A172 (cell line): ENCODE measurements at places on chromosomes 2 and 18. TPM values are rescaled to one million over a fixed set of nuclear protein-coding genes. Genes with fewer than 3 reads are reported as not detected.

GRCh38 chr2:134233728-134234136, 20.1 kb upstream of the MGAT5 start:
- DNase-seq, result no peak

GRCh38 chr2:225112362-225113126, 70.3 kb upstream of the DOCK10 start:
- DNase-seq, result no peak

GRCh38 chr2:44894058-44894457, 47.4 kb upstream of the SIX3 start:
- DNase-seq, result no peak

- no peak for DNase-seq
These were observed 22.3 kb upstream of the RAB10 start for GRCh38 chr2:26011609-26011989.

GRCh38 chr2:171807119-171807518, 86.9 kb downstream of the SLC25A12 start:
- no peak for DNase-seq

DNA sequence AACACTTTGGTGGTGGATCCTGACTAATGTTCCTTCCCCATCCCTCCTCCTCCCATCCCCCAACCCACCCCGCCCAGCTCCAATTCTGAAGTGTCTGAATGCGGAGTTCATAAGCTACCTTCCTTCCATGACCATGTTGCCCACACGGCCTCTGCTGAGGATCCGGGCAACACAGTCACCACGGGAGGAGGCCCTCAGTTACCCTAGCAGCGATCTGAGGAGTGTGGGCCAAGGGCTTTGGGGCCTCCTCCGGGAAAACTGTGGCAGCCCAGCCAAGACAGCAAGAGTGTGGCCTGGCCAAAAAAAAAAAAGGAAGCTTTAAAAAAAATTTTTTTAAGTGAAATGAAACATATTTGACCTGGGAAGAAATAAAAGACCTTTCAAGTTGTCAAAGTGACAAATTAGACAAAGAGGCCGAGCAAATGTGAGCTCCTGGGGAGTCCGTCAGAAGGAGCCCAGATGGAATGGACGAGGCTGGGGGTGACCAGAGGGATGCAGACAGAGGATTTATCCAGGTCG, 169.0 kb upstream of the PKDCC start:
- no peak for DNase-seq

DNA sequence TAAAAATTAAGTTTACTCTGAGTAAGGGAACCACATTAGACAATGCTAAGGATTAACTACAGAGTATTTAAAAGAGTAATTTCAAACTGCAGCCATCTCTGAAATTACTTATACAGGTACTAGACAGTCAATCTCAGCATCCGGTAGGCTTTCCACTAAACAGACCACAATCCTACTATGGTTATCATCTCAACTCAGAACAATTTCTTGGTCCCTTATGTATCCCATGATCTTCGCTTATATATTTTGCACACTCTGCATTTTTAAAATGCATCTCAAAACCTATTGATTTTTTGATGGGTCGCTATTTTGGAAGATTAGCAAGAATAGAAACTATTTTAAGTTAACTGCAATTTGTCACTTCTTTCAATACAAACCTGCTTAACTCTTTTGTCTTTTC, 1.4 kb downstream of the PPP4R1 start:
- no peak for DNase-seq

DNA sequence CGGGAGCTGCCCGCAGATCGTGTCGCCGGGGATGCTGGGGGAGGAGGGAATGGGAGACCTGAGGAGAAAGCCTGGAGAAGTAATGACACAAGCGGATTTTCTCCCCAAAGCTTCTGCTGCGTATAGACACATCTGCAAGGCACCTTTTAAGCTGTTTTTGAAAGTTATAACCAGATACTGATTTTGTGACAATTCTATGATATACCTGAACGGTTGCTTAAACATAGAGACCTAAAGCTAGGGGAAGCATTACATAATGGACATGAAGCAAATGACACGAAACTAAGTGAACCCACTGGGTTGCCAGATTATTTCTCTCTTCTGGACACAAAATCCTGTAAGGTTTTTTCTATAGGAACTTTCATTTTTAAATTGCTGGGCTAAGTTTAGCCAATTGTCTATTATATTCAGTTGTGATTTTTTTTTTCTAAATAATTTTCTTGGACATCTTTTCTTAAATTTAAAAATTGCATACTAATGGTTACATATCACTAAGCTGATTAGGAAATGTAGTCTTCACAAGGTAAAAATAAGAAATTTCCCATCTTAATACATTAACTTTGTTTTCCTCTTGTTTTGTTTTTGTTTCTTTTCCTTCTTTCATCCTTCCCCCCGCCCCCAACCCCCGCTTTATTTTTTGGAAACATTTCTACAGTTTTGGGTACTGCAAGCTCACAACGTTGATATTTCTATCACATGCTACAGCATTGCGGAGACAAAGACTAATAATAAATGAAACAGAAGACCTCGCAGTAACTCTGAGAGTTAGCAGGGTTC, 1.3 kb downstream of the OSBPL6 start:
- DNase-seq, result no peak

DNA sequence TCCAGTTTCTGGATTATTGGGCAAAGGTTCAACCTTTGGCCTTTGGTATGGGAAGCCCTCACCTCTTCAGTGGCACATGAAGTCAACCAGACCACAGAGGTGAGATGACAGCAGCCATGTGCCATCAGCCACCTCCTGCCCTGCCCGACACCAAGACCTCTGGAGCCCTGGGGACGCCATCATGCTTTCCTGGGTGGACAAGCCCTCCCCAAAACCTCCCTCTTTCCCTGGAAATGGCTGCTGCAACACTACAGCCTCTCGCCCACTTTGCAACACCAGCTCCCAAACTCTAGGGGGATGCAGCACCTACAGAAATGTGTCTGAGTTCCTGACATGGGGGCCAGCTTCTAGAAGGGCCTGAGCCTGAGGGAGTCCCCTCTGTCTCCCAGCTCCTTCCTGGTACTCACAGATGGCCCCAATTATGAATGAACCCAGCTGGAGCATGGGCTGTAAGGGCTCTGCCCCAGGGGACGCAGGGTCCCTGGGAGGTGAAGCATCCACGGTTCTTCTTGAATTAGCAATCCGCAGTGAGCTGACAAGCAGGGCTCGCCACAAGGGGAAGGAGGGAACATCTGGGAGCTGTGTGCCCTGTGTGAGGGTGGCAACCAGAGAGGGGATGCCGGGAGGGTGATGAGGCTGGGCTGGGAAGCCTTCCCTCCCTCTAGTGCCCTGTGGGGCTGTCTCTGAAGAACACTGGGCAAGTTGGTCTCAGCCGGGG, 268.5 kb upstream of the HDAC4 start:
- DNase-seq, result no peak

GRCh38 chr2:241135737-241136136, 13.5 kb downstream of the PASK start:
- DNase-seq, result no peak

DNA sequence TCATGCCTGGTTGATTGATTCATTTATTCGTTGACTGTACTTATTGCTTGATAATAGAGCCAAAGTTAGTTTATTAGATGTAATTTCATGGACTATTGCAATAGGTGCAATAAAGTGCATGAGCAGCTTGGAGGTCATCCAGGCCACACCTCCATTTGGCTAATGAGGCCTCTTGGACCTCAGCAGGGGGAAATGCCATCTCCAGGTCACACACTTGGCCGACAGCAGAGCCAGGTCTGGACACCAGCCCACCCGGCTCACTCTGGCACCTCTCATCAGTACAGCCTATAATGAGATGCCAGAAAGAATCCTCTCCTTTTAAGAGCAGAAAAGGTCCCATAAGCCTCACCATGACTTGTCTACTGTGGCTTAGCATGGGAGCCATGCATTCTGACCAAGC, 71.2 kb upstream of the AFF3 start:
- no peak for DNase-seq

- DNase-seq, result no peak
These were observed 3.7 kb downstream of the RAMP1 start for GRCh38 chr2:237863102-237863511.

- DNase-seq, result no peak
These were observed 28.1 kb downstream of the FAM171B start for GRCh38 chr2:186721956-186722355.

DNA sequence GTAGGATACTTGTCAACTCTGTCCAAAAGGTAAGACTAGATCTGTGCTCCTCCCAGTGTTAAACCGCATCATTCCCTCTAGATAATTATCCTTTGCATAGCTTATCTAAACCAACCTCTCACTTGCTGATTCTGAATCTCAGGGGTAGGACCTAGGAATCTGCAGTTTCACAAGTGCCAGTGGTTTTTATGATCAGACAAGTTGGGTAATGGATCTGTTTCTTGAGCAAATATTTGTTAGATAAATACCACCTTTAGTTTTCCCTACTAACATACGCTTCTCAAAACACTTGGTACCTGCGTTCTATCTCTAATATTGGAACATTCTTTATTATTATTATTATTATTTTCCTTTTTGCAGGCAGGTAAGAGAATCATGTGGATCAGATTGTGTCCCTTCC, 439.9 kb downstream of the PTPRM start:
- no peak for DNase-seq

EGR4 gene
- total RNA-seq, result not detected in 2 replicates

TRMT61B gene
- total RNA-seq, result 17.6 and 26.9 TPM in 2 replicates

EMILIN1 gene
- 0.10 and 0.47 TPM in 2 replicates for total RNA-seq

DUSP2 gene
- total RNA-seq, result 0.05 TPM in 1 of 2 replicates, not detected in the other

CYTIP gene
- total RNA-seq, result not detected in 2 replicates

MYO3B gene
- total RNA-seq, result 0.03 TPM in 1 of 2 replicates, not detected in the other

GPR155 gene
- total RNA-seq, result 0.90 and 2.4 TPM in 2 replicates

ABCG8 gene
- not detected in 2 replicates for total RNA-seq

ROCK2 gene
- 37.8 and 44.6 TPM in 2 replicates for total RNA-seq
